Psoas muscle (tissue), 8 donors: ENCODE measurements at places on chromosomes 4 and X. TPM values are rescaled to one million over a fixed set of nuclear protein-coding genes. Genes with fewer than 3 reads are reported as not detected.
A peak's percentile ranks its signal among the peaks of the same experiment; 100 is the strongest.

DNA sequence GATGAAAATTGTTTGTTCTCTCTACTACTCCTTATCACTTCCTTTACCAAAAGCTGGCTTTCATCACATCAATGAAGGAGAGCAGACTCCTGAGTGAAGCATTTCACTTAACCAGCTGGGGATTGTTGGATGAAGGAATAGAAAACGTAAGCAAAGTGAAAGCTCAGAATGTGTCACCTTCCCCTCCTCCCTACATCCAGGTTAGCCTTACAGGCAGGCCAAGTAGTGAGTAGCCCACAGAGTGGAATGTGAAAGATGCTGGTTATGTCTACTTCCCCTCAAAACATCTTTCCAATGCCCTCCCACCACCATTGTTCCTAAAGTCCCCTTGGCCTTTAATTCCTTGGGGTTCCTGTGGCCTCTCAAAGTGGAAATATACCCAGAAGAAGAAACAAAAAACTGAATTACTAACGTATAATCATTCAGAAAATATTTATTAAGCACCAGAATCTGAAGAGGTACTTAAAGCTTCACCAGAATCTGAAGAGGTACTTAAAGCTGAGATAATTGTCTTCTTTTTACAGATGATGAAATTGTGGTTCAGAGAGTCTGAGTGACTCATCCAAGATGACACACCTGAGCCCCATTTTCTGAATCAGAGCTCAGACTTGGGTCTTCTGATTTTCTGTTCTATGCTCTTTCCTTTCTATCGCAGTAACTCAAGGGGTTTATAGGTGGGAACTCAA lies 6.5 kb downstream of the P2RY4 start:
- H3K27ac ChIP-seq = no peak overlapping the region
- no peak for DNase-seq

GRCh38 chrX:40155589-40156469 lies 58.1 kb upstream of the BCOR start:
- DNase-seq = no peak
- H3K27ac ChIP-seq = peak overlapping the region; percentile 74
- H3K4me1 ChIP-seq = peaks cover 12% of the 10 kb centered on the region

GRCh38 chrX:152061557-152061956 lies 76.8 kb downstream of the MAGEA10 start:
- H3K36me3 ChIP-seq = no peaks in the 10 kb centered on the region
- H3K4me3 ChIP-seq = no peak overlapping the region
- H3K4me1 ChIP-seq = no peaks in the 10 kb centered on the region

- no peak overlapping the region for H3K4me3 ChIP-seq
- no peaks in the 10 kb centered on the region for H3K27me3 ChIP-seq
- DNase-seq = no peak
- no peak overlapping the region for H3K27ac ChIP-seq
- no peaks in the 10 kb centered on the region for H3K4me1 ChIP-seq
These were observed 14.5 kb upstream of the DKK2 start for GRCh38 chr4:107050525-107051135.

- H3K4me1 ChIP-seq = no peaks in the 10 kb centered on the region
- DNase-seq = peak; percentile 69
- no peak overlapping the region for H3K27ac ChIP-seq
- H3K36me3 ChIP-seq = no peaks in the 10 kb centered on the region
- no peak overlapping the region for H3K4me3 ChIP-seq
These were observed 3.3 kb downstream of the TRIM2 start for GRCh38 chr4:153207567-153207966.

DNA sequence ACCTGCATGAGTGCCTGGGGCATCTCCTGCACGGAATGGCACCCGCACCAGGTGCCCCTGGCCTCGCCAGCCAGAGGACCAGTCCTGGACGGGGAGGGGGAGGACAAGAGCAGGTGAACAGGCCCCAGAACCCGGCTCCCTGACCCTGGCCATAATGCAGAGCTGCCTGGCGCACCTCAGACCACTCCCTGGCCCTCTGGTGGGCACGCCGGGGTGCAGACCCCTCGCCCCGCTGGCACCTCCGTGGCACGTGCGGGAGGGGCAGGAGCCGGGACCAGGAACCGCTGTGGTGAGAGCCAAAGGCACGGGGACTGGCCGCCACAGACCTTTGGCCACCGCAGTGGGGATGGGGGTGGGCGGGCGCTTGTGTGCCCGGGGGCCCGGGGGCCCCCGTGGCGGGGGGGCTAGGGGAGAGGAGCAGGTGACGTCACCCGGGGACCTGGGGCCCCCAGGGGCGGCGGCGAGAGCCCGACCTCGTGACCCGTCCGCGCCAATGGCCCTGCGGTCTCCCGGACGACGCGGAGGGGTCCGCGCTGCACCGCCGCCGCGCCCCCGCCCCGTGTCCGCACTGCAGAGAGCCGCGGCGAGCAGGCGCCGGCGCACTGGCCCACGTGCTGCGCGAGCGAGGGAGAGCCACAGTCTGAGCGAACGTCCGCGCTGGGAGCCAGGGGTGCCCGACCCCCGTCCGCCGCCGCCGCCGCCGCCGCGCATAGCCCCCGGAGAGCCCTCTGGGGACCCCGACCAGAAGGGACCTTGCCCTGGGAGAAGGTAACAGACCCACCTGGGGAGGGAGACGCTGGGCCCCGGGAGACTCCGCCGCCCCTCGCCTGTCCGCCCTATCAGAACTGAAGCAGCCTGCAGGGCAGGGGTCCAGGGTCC lies at the start of gene PNMA3:
Gene PNMA3 (plus strand): TSS at position 600 of the 879 bp plus-strand sequence. CDS start 586 bp downstream, outside the sequence.
- peaks cover 3% of the 10 kb centered on the region for H3K27me3 ChIP-seq
- peak within 1 kb of the TSS; percentile 43 for H3K4me3 ChIP-seq
- H3K4me1 ChIP-seq = no peaks in the 10 kb centered on the region
- H3K36me3 ChIP-seq = no peaks in the 10 kb centered on the region
- DNase-seq = no peak
- no peak within 1 kb of the TSS for H3K27ac ChIP-seq

GRCh38 chr4:42676066-42676951 lies 19.4 kb upstream of the ATP8A1 start:
- H3K4me3 ChIP-seq = no peak overlapping the region
- no peak for DNase-seq
- no peaks in the 10 kb centered on the region for H3K36me3 ChIP-seq

GRCh38 chr4:6332042-6332668 lies 62.5 kb downstream of the WFS1 start:
- no peak for DNase-seq
- no peak overlapping the region for H3K4me3 ChIP-seq
- H3K36me3 ChIP-seq = no peaks in the 10 kb centered on the region
- no peak overlapping the region for H3K27ac ChIP-seq
- H3K4me1 ChIP-seq = no peaks in the 10 kb centered on the region

- no peaks in the 10 kb centered on the region for H3K36me3 ChIP-seq
- no peak overlapping the region for H3K27ac ChIP-seq
- no peak for DNase-seq
- no peaks in the 10 kb centered on the region for H3K27me3 ChIP-seq
- H3K4me1 ChIP-seq = no peaks in the 10 kb centered on the region
- H3K4me3 ChIP-seq = no peak overlapping the region
These were observed 7.6 kb downstream of the PLAC1 start for GRCh38 chrX:134650701-134651100.

DNA sequence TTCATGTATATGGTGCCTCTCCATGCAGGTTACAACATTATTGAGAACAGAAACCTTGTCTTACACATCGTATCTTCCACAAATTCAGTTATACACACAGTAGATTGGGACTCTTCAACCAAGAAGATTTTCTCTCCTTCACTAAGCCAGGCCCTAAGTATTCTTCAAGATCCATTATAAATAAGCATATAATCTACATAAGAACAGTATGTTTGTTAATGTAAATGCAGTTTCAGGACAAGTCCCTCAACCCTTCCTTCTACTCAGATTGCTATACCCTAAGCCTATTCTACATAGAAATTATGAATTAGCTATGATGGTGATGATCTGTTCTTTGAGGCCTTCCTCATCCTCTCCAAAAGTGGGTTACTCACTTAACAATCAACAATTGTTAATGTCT lies 41.2 kb downstream of the COL4A6 start:
- DNase-seq = no peak
- no peaks in the 10 kb centered on the region for H3K27me3 ChIP-seq
- H3K27ac ChIP-seq = no peak overlapping the region
- H3K36me3 ChIP-seq = no peaks in the 10 kb centered on the region

GRCh38 chr4:179307297-179308136 lies 1865.3 kb upstream of the AGA start:
- DNase-seq = no peak
- H3K27ac ChIP-seq = no peak overlapping the region
- H3K27me3 ChIP-seq = no peaks in the 10 kb centered on the region
- H3K4me3 ChIP-seq = no peak overlapping the region

DNA sequence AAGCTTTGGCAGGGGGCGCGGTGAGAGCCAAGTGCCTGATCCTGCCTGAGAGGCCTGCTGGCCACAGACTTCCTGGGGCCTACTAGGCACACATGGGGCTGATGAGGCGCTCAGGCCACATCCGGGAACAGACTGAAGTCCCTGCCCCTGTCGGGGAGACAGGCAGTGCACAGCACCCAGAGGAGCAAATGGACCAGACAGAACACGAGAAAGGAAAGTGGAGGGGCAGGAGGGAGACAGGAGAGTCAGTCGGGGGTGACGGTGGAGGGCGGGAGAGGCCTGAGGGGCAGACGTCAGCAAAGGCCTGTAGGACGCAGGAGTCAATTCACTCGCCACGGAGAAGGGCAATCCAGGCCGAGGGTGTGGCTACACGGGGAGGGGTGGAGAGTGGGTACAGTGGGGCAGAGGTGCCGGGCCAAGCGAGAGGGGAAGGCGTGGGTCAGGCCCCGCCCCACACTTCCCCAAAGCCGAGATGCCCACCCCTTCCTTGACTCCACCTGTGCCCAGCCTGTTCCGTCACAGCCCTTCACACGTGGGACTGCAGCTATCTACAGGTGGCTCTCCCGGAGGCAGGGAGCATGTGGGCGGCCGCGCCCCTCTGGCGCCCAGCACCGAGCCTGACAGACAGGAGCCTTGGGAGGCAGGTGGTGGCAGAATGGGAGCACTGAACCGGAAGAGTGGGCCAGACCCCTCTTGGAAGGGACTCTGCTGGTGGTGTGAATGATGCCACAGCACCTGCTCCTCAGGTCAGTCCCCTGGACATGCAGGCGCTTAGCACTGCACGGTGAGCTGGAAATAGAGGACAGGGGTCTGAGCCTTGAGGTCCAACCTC lies 20.5 kb downstream of the NOP14 start:
- peaks cover 99% of the 10 kb centered on the region for H3K36me3 ChIP-seq
- no peaks in the 10 kb centered on the region for H3K27me3 ChIP-seq
- H3K4me3 ChIP-seq = no peak overlapping the region
- DNase-seq = peak; percentile 52
- peaks cover 3% of the 10 kb centered on the region for H3K4me1 ChIP-seq

DNA sequence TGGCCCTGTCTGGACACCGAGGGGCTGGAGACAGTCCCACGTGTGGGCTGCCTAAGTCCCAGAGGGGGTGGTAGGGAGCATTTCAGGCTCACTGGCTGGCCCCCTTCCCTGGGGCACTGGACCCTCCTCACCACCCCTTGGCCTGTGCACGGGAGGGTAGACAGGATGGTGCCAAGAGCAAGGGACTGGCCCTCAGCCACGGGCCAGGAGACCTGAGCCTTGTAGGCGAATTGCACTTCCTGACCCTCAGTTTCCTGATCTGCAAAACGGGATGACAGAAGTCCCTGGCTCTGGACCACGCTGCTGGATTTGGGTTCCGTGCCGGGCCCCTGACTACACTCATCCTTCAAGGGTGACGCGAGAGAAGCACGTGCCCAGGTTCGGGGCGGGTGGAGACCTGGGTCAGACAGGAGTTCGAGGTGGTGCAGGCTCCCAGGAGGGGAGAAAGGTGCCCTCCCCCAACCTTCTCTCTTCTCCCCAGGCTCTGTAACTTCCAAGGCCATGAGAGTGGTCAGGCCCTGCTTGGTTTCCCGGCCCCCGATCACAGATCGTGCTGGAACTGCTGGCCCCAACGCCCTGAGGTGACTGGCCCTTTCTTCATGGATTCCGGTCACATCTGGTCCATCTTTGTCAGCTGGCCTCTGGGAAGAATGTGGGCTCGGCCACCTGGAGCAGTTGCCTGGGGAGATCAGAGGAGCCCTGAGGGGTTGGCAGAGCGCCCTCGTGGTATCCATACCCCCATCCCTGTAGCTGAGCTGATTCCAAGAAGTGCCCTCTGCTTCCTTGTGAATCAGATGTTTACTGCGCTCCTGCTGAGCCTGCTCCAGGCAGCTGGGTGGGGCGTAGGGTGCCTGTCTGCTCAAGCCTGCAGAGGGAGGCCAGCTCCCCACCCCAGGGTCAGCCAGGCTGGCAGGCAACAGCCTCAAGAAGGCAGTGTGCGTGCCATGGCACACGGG lies 3.3 kb downstream of the SH3BP2 start:
- H3K36me3 ChIP-seq = no peaks in the 10 kb centered on the region
- H3K27ac ChIP-seq = peak overlapping the region; percentile 5
- H3K27me3 ChIP-seq = no peaks in the 10 kb centered on the region

DNA sequence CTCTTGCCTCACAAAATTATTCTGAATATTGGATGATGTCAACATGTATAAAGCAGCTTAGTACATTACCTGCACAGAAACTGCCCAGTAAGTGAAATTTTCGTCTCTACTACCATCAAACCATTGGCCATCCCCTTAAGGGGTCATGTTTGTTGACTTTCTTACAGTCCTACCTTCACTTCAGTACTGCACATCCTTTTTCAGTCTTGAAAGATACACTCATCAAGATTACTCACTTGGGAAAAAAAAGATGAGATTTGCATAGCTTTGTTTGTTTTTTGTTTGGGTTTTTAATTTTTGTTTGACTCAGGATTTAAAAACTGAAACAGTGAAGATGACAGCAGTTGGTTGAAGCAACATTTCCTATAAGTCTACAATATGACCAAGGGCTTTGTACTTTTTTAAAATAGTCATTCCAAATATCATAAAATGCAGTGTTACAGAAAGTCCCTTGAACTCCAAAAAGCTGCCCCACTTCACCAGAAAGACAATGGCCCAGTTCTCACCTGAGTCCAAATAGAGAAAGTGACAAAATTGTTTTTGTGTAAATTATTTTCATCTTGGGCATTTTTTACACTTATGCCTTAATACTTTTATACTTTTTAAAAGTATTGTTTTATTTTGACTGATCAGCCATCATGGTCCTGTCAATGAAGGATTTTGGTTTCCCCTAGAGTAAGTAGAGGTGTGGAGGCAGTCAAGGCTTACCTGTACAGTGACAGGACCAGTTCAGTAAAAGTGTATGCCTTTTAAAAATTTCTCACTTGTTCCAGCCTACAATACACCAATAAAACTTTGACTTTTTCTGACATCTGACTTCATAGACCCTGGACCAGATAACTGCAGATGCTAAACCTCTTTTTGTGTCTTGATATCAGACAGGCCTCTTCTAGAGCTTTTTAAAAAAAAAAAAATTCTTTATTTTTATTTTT lies 59.7 kb upstream of the EDA2R start:
- H3K27ac ChIP-seq = no peak overlapping the region
- no peaks in the 10 kb centered on the region for H3K4me1 ChIP-seq
- no peaks in the 10 kb centered on the region for H3K36me3 ChIP-seq
- H3K27me3 ChIP-seq = no peaks in the 10 kb centered on the region

- no peak for DNase-seq
- peak overlapping the region; percentile 63 for H3K4me3 ChIP-seq
- peak overlapping the region; percentile 79 for H3K27ac ChIP-seq
- H3K4me1 ChIP-seq = no peaks in the 10 kb centered on the region
These were observed 1.4 kb downstream of the ARHGEF6 start for GRCh38 chrX:136779346-136779781.

- peak overlapping the region; percentile 82 for H3K27ac ChIP-seq
- H3K36me3 ChIP-seq = no peaks in the 10 kb centered on the region
- DNase-seq = peak; percentile 19
- H3K27me3 ChIP-seq = no peaks in the 10 kb centered on the region
These were observed 516.6 kb downstream of the PPARGC1A start for GRCh38 chr4:23373261-23373660.

TLR2 gene
- total RNA-seq = 3.7 TPM

PPM1K gene
- total RNA-seq = 18.0 TPM

SLC10A6 gene
- not detected for total RNA-seq

SSX3 gene
- total RNA-seq = not detected
